ENCODE measurements at places on chromosomes 7 and 10.
A peak's percentile ranks its signal among the peaks of the same experiment; 100 is the strongest.

GRCh38 chr7:159049266-159050025 is 95.2 kb downstream of the VIPR2 start:
- no peak for DNase-seq

GRCh38 chr10:91932737-91933136 is 9.2 kb downstream of the BTAF1 start:
- DNase-seq: no peak

- DNase-seq: no peak
Measured at GRCh38 chr7:77284616-77285015, 85.0 kb upstream of the FGL2 start.

DNA sequence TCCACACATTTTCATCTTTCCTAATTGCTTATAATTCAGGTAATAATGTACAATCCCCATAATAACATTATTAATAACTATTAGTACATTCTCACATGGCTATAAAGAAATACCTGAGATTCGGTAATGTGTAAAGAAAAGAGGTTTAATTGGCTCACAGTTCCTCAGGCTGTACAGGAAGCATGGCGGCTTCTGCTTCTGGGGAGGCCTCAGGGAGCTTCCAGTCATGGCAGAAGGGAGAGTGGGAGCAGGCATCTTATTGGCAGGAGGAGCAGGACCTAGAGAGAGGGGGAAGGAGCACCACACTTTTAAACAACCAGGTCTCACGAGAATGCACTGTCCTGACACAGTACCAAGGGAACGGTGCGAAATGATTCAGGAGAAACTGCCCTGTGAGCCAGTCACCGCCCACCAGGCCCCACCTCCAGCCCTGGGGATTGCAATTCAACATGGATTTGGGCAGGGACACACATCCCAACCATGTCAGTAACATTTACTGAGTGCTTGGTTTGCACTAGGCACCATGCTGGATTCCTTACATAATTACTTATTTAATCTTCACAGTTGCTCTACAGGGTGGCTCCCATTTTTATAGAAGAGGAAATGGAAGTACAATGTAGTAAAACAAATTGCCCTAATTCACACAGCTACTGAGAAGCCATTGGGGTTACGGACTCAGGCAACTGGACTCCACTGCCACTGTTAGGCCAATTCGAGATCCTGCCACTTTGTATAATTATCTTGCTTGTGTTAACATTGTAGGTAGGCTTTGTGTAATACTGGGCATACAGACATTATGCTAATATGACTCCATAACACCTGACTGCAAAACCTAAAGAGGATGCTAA is 8.7 kb upstream of the ESYT2 start:
- no peak for DNase-seq

DNA sequence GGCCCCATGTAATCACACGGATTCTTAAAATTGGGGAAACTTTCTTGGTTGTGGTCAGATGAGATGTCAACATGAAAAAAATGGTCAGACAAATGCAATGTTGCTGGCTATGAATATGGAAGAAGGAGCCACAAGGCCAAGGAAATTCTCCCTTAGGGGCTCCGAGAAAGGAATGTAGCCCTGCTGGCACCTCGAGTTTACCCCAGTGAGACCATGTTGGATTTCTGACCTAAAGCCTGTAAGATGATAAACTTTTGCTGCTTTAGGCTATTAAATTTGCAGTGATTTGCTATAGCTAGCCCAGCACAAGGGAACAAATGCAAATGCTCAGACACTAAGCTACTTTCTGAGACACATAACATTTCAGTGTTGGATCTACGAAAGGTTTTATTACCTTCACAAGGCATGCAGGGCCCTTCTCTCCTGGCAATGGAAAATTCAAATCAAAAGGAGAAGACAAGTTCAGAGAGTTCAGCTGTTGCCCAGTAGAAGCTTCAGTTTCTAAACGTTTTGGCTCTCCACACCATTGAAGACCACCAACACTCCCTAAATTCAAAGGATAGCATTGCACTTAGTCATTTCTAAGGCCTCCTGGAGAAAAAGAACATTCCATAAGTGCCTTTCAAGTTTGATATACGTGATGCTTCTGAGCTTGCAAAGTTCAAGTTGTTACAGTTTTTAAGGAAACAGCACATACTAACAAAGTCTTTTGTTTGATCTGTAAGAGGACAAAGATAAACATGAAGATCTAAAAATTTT is 23.4 kb downstream of the MCMBP start:
- no peak for DNase-seq

DNA sequence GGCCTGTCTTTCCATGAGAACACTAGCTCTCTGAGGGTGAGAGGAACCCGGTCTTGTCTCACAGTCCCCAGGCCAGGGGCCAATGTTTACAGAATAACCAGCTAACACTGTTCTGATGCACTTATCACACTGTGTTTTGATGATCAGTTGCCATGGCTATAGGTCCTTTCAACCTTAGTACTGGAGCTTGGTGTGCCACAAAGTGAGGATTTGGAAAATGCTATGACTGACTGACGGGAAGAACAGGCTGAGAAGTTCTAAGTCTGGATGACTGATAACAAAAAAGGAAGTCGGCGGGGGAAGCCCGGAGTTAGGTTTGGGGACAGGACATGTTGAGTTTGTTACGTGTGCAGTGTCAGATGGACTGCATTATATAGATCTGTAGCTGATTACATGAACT is 141.8 kb downstream of the CTTNBP2 start:
- DNase-seq: no peak

- DNase-seq: no peak
Measured at GRCh38 chr7:111513566-111513965, 48.7 kb downstream of the IMMP2L start.

DNA sequence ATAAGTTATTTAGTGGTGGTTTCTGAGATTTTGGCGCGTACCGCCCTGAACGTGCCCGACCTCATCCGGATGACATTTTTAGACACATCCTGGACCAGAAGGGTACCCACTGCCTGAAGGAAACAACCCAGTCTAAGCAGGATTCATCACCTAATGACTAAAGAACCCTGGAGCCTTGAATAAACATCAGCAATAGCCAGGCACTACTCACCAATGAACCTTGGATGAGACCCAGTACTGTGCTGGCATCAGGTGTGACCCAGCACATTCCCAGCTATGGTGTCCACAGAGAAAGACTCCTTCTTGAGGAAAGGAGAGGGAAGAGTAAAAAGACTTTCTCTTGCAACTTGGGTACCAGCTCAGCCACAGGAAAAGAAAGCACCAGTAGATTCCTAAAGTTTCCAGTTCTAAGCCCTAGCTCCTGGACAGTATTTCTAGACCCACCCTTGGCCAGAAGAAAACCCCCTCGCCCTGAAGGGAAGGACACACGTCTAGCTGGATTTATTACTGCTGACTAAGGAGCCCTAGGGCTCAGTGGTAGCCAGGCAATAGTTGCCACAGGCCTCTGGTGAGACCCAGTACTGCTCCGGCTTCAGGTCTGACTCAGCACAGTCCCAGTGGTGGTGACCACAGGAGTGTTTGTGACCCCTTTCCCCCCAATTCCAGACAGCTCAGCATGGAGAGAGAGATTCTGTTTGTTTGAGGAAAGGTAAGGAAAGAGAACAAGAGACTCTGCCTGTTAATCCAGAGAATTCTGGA is 32.5 kb downstream of the ZNF277 start:
- peak; percentile 51 for DNase-seq

DNA sequence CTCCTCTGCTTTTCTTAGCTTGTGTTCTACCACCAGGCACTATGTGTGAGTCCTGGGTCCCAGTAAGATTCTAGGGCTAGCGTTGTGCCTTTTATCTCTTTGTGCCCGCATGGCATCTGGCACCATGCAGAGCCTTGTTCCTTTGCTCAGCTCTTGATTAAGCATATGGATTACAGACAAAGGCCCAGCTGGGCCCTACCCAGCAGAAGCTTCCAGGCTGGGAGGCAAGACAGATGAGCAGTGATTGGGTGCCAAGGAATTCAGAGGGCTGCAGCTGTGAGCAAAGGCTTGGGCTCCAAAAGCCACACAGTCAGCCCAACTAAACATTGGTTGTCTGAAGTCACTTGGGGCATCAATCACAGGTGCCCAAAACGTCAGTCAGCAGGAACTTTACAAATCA is 2.0 kb downstream of the ACSM6 start:
- DNase-seq: no peak

DNA sequence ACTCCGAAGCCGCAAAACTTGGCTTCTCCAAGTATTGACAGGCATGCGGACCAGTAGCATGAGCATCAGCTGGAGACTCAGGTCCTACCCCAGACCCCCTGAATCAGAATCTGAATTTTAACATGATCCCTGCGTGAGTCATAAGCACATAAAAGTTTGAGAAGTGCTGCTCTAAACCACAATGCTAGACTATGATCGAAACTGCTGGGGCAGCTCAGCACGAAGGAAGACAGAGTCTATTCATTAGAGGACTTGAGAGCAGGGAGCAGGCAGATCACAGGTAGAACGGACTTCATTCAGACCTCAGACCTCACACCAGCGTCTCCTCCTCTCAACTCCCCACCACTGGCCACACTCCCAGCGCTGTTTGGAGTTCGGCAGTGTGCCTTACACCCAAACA is 16.9 kb downstream of the CAMK2G start:
- no peak for DNase-seq

Data from fibroblast of mammary gland (primary cell).